ENCODE measurements at places on chromosomes 16 and 17.
A peak's percentile ranks its signal among the peaks of the same experiment; 100 is the strongest.

DNA sequence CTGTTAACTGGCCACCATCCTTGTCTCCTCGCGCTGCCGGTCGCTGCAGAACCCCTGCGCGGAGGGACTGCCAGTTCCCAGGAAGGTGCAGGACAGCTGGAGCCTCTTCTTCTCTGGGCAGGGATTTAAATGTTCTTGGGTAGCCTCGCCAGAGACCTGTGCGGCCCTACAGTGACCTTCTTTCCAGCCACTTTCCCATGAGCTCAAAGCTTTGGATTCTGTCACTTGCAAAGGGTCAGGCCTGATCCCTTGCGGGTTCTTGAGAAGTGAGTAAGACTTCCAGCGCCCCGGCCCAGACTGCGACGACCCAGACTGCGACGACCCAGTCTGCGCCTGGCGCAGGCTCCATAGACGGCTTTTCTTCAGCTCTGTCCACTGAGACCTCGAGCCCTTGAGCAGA is 1.4 kb upstream of the SLFN5 start:
- no peak for DNase-seq

DNA sequence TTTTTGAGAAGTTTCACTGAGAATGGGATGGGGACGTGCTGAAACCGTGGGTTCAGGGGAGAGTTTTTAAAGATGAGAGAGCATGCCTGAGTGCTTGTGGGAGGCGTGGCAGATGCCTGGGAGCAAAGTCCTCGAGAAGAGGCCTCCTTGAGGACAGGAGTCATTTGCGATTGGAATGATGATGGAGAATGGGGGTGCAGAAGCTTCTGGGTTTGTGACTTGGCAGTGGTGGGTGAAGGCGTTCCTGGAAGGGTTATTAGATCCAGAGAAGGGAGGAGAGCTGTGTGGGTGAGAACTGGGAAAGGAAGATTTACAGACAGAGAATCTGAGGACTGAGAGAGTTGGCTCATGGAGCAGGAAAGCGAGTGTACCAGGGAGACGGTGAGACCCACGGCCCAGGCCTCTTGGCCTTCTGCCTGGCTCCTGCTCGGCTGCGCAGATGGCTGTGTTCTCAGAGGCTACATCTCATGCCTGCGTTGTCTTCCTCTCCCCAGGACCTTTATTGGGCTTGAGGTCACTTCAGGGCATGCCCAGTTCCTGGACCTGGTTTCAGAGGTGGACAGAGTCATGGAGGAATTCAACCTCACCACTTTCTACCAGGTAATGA is 8.6 kb upstream of the MMP15 start:
- DNase-seq, result no peak

GRCh38 chr17:69575346-69575761 is 160.9 kb downstream of the MAP2K6 start:
- DNase-seq, result no peak

DNA sequence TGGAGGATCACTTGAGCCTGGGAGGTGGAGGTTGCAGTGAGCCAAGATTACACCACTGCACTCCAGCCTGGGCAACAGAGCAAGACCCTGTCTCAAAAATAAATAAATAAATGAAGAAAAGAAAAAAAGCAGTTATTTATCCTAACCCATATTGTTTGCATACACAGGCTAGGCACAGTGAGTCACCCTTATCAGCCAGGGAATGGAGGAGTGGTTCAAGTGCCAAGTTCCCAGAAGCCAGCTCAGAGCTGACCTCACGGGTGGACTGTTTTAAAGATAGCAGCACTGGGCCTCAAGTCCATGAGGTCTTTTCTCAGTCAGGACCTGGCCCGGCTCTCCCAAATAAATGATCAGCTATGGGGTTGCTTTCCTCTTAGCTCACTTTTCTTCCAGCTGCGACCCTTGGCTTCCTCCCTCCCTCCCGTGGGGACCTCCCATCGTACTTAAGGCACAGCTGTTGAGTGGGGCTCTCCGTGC is 22.6 kb upstream of the MGAT5B start:
- DNase-seq, result no peak

- no peak for DNase-seq
Measured at GRCh38 chr17:50055055-50055425, 870 bp upstream of the ITGA3 start.

DNA sequence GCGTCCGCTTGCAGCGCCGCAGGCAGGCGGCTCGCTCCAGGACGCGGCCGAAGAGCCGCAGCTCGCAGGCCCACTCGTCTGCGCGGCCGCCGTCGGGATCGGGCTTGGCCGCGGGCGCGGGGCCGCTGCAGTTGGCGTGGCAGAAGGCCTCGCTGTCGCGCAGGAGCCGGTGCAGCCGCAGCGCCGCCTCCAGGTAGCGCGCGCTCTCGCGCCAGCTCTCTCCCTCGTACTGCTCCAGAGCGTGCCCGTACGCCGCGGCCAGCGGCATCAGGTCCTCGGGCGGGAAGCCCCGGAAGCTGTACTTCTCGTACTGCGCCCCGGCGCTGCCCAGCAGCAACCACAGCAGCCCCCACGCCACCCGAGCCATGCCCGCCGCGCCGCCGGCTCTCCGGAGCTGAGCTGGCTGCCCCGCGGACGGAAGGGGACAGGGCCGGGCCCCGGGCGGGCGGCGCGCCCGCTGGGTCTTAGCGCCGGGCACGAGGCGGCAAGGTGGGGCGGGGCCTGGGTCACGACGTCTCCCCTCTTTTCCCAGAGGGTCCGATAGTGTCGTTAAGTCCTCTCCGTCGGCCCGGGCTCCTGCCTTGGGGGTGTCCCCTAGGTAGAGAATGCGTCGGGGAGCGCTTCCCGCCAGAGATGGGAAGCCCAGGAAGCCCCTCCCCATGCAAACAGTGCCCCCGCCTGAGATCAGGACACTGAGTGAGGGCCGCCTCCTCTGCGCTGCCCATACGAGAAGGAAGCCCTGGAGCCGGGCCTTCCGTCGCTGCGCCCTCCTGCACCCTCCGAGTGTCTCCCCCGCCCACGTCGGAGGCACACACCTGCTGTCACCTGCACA is at the start of gene P3H4:
Gene P3H4, minus strand, starts transcription at position 401 of the 832 bp plus-strand sequence. Its CDS starts 34 bp downstream, at position 367.
- peak; percentile 99 for DNase-seq

DNA sequence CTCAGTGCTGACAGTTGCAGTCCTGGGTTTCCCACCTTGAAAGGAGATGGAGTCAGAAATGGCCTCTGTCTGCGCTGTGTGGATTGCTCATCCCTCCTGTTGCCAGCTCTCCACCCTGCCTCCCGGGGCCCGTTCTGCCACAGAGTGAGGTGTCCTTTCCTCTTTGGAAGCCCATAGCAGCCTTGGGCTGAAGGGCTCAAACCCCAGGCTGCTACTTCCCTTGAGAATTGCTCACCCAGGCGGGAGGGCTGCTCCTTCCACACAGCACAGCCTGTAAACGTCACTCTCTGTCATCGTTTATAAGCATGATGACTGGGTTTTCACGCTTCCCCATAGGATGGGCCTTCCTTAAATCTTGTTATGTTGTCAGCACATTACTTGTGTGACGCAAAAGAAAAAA is 62.7 kb downstream of the FOXK2 start:
- DNase-seq, result no peak

DNA sequence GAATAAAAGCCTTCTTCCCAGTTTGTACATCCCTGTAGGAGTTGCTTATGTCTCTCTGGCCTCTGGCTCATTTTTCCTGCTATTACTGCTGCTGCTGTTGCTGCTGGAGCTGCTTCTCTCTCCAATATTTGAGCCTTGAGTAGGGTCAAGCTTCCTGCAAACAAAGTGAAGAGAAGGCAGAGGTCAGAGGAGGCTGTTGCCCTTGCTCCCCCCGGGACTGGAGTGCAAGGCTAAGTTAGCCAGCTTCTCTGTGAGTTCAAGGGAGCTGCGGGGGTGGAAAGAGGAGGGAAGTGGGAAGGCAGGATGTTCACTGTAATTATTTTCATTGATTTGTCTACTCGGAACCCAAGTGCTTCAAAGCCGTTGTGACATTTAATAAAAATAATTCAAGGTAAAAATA is 77.0 kb upstream of the TMEM132E start:
- DNase-seq, result no peak

- DNase-seq, result no peak
Measured at GRCh38 chr17:45997624-45998023, 1.4 kb upstream of the STH start.

DNA sequence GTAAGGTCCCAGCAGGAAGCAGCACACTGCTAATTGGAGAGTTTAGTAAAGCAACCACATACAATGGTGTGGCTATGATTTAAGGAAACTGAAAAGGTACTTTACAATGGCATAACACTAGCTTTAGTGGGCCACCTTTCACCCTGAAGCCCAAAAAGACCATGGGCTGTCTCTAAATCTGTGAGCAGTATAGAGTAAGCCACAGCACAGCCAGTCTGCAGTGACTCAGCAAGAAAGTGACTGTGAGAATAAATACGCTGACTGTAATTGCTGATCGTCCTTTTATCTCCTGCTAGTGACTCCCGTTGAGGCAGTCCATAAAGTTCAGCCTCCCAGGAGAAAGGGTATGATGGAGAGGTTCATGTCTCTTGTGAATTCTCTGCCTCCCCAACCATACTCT is 679.8 kb upstream of the KIF2B start:
- DNase-seq, result no peak

GRCh38 chr16:68548947-68549346 is 9.9 kb downstream of the ZFP90 start:
- DNase-seq, result no peak

GRCh38 chr16:84600343-84601229 is 17.3 kb downstream of the COTL1 start:
- DNase-seq, result no peak

DNA sequence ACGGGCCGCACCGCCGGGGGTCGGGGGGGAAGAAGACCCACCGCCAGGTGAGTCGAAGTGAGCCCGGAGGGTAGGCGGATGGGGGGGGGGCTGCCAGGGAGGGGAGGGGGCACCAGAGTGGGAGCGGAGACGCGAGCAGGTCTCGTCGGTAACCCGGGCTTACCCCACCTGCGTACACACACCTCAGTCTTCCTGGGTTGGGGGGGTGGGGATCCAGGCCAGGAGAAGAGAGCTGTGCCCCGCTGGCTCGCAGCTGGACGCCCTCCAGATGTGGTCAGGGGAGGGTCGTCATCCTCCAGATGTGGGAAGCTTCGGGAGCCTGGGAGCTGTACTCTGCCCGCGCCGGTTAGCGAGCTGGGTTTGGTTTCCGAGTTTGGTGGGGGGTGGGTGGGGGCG is 1.2 kb downstream of the CACNA1G start:
- no peak for DNase-seq

- DNase-seq, result no peak
Measured at GRCh38 chr16:75452464-75453190, 11.9 kb downstream of the TMEM170A start.

- no peak for DNase-seq
Measured at GRCh38 chr16:84649511-84649861, 1.2 kb downstream of the KLHL36 start.

DNA sequence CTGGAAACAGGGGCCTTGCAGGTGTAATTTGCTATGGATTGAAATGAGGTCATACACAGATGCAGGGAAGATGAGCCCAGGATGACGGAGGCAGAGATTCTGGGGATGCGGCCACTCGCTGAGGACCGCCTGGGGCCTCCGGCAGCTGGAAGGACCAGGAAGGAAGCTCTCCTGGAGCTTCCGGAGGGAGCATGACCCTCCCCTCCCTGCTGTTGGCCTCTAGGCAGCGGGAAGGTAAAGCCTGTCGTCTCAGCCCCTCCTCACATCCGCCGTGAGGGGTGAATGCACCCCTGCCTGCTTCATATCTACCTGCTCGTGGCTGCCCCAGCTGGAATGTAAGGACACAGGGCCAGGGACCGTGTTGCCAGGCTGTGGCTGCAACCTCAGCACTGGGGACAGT is 29.1 kb upstream of the ZNF469 start:
- no peak for DNase-seq

DNA sequence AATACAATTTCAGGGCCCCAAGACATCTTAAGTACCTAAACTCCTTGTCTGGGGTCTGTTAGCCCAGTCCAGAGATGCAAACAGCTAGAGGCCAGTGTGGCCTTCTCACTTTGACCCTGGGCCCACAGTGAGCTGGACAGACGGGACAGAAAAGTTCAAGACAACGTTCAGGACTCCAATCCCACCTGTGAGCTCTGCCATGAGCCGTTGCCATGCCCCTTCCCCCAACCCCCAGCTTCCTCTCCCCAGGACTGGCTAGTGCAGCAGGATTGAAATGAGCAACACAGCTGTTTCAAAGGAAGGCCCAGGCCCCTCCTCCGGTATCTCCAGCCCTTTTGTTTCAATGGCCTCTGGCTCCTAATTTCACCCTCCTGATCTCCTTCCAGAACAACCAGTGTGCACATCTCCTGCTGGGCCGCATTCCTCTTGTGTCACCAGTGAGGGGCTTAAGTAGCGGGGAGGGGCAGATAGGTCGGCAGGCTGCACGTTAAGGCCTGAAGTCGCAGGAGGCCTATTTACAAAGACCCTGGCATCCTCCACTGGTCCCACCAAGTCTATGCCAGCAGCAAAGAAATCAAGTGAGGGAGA is 11.3 kb downstream of the AXIN2 start:
- DNase-seq, result no peak

DNA sequence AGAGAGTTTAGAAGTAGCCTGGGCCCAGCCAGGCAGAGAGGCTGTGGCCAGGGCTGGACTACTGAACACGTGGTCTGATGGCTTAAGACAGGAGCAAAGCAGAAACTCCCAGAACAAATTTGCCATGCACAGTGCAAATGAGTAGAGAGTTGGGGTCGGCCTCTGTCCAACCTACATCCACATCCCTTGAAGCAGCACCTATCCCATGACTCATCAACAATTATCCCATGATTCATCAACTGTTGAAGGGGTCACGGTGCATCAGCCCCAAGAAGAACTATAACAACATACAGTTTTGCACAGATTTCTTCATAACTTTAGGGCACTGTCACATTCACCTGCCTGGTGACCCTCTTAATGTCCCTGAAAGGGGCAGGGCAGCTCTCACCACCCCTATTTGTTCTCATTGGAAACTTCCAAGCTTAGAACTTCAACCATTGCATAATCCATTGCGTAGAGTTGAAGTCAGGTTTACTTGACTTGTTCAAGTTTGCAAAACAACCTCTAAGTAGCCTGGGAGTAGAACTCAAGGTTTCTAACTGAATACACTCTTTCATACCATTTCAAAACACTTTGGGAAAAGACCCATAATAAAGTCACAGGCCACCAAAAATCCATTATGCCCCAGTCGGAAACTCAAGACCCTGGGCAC is 235.2 kb upstream of the CDH5 start:
- no peak for DNase-seq

Measured in right kidney (tissue), 9 donors.